RPMI8226 (cell line): ENCODE measurements at places on chromosomes 6 and 20.

GRCh38 chr6:32439139-32439538 is 548 bp upstream of the HLA-DRA start:
- no peak for DNase-seq

DNA sequence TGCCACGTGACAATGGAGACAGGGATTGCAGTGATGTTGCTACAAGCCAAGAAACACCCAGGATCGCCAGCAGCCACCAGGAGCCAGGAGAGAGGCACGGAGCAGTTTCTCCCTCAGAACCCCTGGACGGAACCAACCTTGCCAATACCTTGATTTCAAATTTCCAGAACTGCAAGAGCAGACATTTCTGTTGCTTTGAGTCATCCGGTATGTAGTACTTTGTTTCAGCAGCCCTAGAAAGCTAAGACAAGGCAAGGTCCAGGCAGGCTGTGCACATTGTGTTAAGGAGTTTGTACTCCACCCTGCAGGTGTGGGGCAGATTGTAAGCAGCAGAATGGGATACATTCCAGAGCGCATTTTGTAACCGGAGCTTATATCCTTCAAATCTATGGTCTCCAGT is 48.3 kb downstream of the TRERF1 start:
- DNase-seq, result no peak

DNA sequence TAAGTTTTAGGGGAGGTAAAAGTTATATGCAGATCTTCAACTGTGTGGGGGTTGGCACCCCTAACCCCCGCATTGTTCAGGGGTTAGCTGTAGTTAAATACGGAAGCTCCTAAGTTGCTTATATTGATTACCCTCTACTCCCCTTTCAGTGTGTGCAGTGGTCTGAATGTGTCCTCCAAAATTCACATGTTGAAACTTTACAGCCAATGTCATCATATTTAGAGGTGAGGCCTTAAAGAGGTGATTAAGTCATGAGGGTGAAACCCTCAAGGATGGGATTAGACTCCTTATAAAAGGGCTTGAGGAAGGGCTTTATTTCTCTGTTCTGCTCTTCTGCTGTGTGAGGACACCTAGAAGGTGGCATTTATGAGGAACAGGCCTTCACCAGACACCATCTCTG is 22.3 kb downstream of the TULP4 start:
- no peak for DNase-seq

- no peak for DNase-seq
Observed at GRCh38 chr20:62700261-62700930, 8.2 kb upstream of the NTSR1 start.

DNA sequence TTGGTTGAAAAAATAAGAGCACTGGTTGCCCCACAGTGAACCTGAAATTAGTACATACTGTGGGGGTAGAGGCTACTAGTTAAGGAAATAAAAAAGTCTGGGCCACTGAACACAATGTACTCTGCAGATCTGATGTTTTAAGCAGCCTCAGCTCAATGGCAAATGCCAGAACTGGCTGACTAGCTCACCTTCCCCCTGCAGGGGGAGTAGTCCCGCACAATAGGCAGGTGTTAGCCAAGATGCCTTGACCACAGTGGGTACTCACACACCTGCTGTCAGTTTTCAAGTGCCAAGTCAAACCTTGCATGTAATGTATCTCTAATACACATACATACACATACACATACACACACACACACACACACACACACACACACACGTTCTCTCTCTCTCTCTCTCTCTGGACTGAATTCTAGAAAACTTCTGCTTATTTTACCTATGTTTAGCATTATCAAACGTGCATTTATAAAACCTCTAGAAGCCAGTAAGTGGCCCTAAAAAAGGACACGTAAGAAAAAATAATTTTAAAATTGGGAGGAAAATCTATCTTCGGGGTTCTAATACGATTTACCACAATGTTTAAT is 36.1 kb downstream of the GMDS start:
- DNase-seq, result peak; percentile 90

DNA sequence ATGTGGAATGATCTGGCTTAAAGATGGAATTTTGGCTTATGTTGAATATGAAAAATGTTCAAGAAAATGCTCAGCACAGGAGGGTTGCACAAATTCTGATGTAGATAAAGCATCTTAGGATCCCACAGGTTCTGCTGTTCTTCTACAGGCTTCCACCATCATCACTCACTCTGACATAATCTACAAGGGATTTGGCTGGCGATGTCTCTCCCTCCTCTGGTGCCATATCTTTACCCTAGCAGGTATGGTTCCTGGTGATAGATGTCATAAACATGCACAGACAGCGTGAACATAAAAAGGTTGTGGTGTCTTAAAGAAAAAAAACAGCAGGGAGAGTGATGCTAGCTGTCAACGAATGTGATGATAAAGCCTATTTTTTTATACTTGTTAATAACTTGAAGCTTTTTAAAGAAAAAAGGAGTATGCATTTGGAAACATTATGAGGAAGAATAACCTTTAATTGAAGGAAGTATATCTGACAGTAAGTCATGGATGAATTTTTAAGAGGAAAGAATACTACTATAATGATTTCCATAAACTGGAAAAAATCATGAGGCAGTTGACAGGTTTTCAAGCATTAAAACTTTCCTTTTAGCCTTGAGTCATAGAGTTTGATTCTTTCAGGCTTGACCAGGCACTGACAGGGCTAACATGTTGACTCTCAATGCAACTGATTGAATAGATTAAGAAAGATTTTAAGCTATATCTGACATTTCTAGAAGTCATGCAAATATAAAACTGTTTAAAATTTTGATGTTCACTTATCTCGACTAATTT is 50.1 kb downstream of the OGFRL1 start:
- no peak for DNase-seq

DNA sequence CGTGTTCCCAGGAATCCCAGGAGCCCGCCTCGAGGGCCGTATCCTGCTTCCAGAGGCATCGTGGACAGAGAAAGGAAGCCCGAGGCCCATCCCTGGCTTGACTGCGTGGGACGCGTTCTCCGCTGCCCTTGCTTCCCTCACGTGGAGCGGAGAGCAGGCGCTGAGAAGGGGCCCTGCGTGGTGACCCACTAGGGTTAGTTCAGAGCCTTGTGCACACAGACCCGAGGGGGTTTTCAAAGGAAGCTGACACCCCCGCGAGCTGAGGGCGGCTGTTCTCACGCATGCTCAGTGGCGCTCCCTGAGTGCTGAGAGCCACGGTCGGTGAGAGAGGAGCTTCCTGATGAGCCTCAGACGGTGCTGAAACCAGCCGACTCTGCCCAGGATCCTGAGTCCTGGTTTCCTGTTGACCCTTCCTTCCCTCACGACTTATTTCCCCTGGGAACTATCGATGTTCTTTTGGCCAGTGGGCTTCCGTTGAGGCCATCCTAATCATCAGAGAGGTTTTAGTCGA is 28.9 kb upstream of the CCR6 start:
- peak; percentile 66 for DNase-seq

DNA sequence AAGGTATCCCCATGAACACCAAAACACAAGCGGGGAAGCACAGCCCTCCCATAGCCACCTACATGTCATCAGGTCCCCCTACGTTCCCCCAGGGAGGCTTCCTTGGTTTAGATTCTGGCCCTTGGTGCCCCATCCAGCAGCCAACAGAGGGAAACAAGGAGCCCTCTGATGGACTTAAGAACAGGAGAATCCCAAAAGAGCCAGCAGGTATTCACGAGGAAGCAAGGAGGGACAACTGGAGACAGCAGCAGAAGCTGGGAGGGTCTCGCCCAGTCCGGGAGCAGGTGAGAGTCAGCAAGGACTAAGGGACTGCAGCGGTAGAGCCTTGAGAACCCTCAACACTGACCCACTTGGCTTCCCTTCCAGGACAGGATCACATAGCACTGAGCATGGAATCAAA is 58.4 kb upstream of the TOP1 start:
- DNase-seq, result no peak

- DNase-seq, result no peak
Observed at GRCh38 chr6:144408161-144408560, 123.0 kb downstream of the UTRN start.

GRCh38 chr20:46190478-46191167 is 72.5 kb downstream of the CD40 start:
- DNase-seq, result peak; percentile 57

GRCh38 chr6:2157441-2158127 is 87.8 kb downstream of the GMDS start:
- DNase-seq, result no peak

DNA sequence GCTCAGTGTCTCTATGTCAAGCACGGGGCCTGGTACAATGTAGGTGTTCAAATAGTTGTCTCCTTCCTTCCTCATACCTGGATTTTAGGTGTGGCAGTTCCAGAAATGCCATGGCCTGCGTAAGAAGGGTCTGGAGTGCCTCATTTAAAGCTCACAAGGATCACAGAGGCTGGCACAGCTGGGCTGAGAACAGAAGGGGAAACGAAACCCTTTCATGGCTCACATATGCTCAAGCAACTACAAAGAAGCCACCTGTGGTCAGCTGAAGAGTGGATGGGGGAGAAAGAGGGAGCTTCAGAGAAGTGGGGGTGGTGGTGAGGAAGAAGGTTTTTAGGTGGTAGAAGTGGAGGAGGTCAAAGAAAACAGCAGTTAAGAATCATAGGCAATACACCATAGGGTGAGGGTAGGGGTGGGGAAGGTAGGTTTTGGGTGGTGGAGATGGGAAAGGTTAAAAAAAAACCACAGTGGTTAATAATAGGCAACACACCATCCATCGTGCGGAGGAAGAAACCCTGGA is 17.0 kb upstream of the TOP1 start:
- peak; percentile 94 for DNase-seq
